ENCODE measurements at places on chromosomes 5 and 9.
A peak's percentile ranks its signal among the peaks of the same experiment; 100 is the strongest.

DNA sequence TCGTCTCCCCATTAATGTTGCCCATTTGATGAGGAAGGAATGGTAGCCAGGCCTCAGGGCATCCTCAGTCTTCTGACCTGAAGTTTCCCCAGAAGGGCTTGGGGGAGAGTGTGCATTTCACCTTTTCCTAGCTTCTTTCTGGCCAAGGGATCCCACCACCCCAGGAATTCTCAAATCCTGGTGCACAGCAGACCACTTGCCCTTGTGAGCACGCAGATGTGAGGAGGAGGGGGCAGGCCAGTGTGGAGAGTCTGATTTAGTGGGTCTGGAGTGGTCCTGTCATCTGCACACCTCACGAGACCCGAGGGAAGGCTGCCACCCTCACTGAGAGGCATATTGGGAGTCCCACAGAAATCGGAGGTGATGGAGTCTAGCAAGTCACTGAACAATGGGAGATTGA is 64.3 kb downstream of the CXXC5 start:
- DNase-seq, result no peak

DNA sequence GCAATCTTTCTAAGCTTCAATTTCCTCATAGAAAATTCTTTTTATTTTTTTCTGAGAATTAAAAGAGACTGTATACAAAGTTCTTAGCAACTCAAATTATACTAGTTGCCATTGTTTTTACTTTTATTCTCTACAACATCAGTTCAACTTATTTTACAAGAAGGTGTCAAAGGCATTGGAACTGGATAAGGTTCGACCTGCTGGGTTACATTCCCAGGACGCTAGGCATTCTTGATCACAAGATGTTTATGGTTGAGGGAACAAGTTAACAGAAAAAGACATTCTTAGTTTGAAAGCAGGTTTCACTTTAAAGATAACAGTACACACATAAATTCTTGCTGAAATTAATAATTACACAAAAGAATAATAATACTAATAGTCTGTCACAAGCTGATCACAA is 163.5 kb upstream of the SNX2 start:
- DNase-seq, result no peak

DNA sequence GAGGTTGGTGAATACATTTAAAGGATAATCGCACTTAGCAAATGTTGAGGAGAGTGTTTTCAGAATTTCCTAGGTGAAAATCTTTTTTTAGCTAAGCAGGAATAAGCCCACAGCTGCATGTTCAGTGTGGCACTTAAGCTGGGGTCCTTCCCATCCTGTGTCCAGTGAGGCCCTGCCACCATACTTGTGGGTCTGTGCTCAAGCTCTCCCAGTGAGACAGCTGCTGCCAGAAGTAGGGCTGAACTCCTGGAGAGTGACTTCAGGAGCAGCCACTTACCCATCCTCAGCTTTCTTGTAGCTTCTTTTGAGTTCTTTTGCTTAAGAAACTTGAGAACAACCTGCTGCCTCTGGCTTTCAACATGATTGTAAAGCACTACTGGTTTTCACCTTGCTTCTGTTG is 110.0 kb upstream of the DHFR start:
- no peak for DNase-seq

DNA sequence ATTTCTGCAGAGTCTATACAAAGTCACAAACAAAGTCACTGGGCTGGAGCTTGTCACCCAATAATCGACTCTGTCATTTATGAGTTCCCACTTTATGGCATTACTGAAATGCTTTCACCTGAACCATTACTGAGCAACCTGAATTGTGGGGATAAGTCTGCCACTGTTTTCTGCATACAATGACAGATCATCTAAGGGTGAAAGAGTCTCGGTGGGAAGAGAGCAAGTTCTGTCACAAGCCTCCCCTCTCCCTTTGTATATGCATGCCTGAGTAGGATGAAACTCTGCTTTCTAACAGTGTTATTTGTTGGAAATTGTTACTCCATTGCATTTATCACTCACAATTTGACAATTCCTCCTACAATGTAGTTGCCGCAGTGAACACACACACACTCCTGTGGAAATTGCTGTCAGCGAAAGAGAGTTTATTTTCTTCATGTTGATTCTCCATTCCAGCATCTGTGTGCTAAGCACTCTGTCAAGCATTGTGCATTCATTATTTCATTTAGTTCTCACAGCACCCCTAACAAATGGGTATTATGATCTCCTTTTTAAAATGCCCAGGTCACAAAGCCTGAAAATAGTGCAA is 1732.4 kb upstream of the CDH6 start:
- DNase-seq, result no peak

DNA sequence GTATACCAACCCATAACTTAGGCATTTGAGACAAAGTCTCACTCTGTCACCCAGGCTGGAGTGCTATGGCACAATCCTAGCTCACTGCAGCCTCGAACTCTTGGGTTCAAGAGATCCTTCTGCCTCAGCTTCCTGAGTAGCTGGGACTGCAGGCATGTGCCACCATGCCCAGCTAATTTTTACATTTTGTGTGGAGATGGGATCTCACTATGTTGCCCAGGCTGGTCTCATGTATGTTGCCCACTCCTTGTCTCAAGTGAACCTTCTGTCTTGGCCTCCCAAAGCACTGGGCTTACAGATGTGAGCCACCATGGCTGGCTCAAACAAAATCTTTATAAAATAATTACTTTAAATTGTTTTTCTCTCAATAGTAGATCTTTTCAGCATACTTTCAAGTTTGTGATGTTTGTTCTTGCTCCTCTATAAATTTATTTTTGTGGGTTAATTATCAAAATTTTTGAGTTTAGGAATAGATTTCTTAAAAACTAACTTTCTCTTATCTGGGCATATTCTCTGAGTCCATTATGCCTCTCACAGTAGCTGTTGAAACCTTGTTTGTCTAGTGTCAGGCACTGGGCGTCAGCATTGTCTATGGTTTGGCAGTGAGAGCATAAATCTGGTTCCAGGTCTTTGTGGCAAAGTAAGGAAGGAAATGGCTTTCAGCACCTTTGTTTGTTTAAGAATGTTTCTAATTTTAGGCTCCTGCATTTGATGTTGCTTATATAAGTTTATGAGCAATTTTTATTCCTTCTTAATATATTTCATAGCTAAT is 38.7 kb downstream of the NLN start:
- DNase-seq, result peak; percentile 16

DNA sequence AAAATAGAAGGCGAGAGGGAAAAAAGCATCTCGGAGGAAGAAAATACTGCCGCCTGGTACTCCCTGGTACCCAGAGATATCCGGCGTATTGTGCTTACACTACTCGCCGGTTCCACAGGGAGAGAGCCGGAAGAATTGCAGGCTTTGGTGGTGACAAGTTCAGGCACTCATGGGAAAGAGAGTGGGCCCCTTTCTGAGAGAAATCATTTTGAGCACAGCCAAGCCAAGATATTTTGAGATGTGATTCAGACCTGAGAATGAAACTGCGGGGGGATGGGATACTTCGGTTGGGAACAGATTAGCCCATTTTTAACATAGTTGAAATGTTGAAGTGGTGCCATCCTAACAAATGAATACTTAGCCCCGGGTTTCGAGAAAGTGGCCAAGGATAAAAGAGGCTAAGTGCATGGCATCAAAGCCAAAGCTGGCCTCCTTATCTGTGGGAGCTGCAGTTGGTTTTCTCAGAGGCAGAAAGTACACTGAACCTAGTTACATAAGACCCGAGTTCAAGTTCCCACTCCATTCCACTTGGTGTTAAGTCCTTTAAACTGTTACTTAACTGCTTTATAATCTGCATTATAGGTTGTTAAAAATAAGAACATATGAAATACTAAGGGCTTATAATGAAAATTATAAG is 62.7 kb downstream of the SLC1A3 start:
- no peak for DNase-seq

DNA sequence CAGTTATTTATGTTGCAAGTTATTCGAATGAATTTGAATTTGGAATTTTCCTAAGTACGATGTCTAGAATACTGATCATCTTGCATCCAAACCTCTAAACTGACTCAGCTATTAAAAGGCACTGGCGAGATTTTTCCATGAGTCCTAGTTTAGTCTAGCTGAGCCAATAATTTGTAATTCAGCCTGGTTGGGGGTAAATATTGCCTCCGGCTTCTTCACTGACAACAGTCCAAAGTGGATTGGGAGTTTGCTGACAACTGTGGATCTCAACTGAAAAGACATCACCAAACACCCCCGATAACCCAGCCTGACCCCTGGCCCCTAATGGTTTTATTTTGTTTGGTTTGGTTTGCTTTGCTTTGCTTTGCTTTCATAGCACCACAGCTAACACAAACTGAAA is 189.8 kb upstream of the DAPK1 start:
- no peak for DNase-seq

GRCh38 chr5:60703944-60704343 is 4.0 kb upstream of the DEPDC1B start:
- no peak for DNase-seq
